ENCODE measurements at places on chromosomes 12 and 14.

DNA sequence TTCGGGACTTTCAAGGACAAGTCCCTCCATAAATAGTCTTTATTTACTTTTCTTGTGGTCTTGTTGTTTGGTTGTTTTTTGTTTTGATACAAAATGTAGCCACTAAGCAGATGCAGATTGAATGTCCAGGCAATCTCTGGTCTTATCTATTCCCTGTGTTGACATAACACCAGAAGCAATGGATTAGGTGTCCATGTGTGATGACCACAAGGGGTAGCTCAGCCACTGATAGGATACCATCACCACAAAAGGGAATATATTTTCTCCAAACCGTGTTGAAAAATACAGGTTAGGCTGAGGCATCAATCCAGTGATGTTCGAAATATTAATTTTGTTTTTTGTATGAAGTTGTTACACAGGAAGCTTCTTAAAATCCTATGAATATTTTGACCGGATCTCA is 196.3 kb downstream of the EPS8 start:
- DNase-seq = no peak

- DNase-seq = no peak
Measured at GRCh38 chr14:90871605-90872233, 55.5 kb upstream of the TTC7B start.

- peak; percentile 55 for DNase-seq
Measured at GRCh38 chr14:74955229-74956026, at the start of gene PGF. TSS of gene PGF (minus strand) at chr14:74955597. CDS start at chr14:74955242, 355 bp downstream.

- no peak for DNase-seq
Measured at GRCh38 chr12:113290506-113290905, 44.4 kb downstream of the SLC8B1 start.

DNA sequence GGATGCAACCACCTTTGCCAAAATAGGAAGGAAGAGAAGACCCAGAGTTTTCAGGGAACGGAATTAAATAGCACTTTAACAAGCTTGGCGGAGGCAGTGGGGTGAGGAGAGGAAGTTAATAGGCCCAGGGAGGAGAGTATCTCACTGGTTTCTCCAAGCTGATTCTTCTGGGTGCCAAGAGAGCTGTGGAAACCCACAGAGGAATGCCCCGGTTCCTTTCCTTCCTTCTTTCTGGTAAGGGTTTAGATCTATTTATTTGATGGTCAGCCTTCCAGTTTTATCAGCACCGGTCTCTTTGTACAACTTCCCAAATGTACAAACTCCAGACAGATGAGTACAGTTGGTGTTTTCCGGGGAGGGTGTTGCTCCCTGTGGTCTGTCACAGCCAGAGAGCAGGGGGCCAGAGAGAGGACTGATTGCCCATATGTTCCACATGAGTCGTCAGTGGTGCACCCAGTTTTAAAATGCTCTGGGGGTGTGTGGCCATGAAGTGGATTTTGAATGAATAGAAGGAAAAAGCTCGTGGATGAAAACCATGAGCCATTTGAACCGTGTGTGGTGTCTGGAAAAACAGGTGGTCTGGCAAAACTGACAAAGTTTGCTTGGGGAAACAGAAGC is 26.6 kb downstream of the PRKCH start:
- DNase-seq = no peak

- peak; percentile 77 for DNase-seq
Measured at GRCh38 chr12:122067966-122068365, 10.6 kb upstream of the MLXIP start.

GRCh38 chr12:124660851-124661250 is 93.4 kb upstream of the NCOR2 start:
- DNase-seq = no peak

GRCh38 chr12:68332728-68333630 is 817 bp upstream of the MDM1 start:
- DNase-seq = no peak

- DNase-seq = no peak
Measured at GRCh38 chr14:35277179-35277578, 15.0 kb upstream of the PSMA6 start.

GRCh38 chr12:54300732-54301427 is at the start of gene NFE2:
TSS of gene NFE2 (minus strand) at chr12:54301015. CDS start at chr12:54295248, 5,767 bp downstream.
- DNase-seq = no peak

DNA sequence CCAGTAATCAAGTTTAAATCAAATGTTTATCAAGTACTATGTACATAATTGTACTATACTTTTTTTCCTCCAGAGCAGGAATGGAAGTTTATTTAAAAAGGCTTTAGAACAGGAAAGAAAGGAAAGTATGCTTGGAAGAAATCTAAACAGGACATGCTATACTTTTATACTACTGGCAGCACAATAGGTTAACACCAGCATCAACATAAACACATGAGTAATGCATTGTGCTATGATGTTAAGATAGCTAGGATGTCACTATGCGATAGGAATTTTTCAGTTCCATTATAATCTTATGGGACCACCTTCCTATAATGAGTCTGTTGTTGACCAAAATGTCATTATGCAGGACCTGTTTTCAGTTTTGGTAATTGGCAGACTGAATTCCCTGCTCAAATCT is 41.5 kb upstream of the ANKS1B start:
- no peak for DNase-seq

GRCh38 chr12:115920395-115921183 is 356.9 kb downstream of the MED13L start:
- no peak for DNase-seq

DNA sequence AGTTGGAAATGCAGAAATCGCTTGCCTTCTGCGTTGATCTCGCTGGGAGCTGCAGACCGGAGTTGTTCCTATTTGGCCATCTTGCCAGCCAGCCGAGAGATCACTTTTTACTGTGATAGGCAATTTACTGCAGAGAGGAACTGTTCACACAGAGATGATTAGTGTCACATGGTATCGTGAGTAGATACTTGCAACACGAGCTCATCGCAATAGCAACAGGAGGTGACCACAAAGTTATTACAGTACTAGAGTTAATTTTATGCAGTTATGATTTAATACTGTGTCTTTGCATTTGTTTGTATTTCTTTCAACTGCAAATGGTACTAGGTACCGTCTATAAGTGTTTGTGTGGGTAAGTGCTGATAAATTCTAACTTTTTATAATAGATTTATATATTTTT is 27.8 kb downstream of the NOPCHAP1 start:
- DNase-seq = no peak

GRCh38 chr12:19203539-19204506 is 74.3 kb downstream of the PLEKHA5 start:
- no peak for DNase-seq

GRCh38 chr12:70260646-70261045 is 17.4 kb downstream of the CNOT2 start:
- DNase-seq = no peak

DNA sequence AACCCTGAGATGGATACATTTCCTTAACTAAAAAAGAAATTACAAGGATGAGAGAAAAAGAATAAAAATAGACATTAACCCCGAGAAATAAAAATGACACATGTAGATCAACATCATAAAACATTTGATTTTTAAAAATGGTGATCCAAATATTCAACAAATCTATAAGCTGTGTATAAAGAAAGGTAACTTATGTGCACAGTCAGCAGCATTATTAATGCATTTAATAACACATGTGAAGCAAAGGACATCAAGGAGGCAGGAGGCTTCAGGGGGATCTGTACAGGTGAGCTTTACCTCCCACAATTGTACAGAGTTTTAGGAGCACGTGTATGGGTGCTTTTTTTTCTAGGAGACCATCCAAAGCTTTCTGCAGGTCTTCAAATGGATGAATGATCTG is 76.1 kb downstream of the MED13L start:
- DNase-seq = no peak

GRCh38 chr12:2688381-2688931 is 106.3 kb upstream of the FKBP4 start:
- DNase-seq = no peak

DNA sequence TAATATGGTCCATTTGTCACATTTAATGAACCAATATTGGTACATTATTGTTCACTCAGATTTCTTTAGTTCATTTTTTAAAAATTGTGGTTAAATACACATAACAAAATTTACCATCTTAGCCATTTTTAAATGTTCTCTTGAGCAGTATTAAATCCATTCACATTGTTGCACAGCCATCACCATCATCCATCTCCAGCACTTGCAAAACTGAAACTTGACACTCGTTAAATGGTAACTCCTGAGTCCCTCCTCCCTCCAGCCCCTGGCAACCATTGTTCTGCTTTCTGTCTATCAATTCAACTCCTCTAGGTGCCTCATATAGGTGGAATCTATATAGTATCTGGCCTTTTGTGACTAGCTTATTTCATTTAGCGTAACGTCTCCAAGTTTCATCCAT is 86.4 kb downstream of the ACACB start:
- no peak for DNase-seq

DNA sequence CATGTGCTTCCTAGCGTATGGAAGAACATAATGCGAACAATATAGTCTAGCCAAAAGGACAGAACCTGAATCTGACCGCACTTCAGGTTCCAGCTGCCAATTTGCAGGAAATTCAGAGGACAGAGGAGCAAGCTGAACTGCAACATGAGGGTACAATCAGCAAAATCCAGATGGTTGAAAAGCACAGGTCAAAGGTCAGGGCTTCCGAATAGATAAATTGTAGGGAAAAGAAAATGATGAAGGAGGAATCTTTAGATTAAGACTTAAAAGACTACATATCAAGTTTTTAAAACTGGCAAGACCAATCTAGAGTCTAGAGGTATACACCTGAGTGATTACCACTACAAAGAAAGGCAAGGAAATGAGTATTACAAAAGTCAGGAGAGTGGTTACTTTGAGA is 42.1 kb upstream of the SELPLG start:
- DNase-seq = no peak

- no peak for DNase-seq
Measured at GRCh38 chr12:52248541-52249461, 15.8 kb downstream of the KRT7 start.

- no peak for DNase-seq
Measured at GRCh38 chr14:66603945-66604344, 96.0 kb downstream of the GPHN start.

DNA sequence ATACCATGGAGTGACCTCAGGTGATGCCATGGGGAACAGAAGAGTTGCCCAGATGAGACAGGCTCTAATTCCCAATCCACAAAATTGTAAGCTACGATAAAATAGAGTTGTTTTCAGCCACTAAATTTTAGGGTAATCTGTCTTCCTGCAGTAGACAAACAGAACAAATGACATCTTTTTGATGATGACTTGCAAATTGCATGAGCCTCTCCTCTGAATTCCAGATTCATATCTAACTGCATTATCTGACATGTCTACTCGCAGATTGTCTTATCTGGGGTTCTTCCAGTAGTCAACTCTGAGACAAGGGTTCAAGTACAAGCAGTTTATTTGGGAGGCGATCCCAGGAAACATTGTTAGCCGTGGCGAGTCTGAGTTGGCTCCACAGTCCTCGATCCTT is 14.4 kb upstream of the ERC1 start:
- no peak for DNase-seq

DNA sequence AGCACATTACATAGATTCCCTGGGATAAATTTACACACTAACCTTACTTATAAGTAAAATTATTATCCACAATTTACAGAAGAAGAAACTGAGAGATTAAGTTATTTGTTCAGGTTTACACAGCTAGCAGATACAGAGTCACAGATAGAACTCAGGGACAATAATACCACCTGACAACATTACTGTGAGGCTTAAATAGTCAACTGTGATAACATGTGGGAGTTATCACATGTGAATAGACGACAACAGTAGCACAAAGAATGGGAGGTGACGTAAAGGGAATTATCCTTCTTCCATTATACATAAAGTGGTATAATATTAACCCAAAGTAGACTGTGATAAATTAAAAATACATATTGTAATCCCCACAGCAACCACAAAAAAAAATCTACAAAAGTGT is 6.2 kb upstream of the SPIC start:
- DNase-seq = no peak

DNA sequence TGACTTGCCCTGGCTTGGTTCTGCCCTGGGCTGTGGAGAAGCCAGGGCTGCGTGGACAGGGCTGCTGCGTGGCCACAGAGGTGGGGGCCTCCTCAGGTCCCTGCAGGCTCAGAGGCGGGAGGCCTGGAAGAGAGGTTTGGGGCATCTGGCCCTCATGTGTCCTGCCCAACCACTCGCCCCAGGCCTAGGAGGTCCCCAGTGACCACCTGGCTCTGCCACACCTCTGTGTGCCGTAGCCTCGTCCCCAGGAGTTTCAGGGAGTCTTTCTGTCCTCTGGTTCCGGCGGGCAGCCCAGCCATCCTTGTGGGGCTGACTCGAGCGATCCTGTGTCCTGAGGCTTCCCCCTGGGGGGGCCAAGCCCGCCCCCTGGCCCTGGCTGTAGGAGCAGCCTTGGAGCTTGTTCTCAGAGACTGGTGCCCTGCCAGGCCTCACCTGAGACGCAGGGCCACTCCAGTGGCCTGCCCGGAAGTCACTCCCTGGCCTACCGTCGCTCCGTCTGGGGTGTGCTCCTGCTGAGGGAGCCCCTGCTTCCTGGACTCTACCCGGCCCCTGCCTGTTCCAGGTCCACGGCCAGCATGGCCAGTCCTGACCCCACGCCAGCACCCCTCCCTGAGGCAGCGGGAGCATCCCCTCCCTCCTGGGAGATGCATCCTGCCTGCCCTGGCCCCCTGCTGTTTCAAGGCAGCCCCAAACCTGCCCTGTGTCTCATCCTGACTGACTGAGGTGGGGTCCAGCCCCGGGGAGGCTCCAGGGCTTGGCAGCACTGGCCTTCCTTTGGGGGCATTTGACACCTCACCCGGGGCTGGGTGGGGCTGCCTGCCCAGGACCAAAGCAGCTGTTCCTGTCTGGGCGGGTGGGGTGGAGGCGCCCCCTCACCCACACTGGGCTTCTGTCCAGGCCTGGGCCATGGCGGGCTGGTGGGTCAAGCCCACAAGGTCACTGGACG is 13.9 kb downstream of the ASPG start:
- DNase-seq = no peak

- DNase-seq = peak; percentile 46
Measured at GRCh38 chr14:91873471-91874415, 6.4 kb upstream of the TC2N start.

GRCh38 chr12:56487448-56488040 is 417 bp downstream of the GLS2 start:
- DNase-seq = peak; percentile 22

DNA sequence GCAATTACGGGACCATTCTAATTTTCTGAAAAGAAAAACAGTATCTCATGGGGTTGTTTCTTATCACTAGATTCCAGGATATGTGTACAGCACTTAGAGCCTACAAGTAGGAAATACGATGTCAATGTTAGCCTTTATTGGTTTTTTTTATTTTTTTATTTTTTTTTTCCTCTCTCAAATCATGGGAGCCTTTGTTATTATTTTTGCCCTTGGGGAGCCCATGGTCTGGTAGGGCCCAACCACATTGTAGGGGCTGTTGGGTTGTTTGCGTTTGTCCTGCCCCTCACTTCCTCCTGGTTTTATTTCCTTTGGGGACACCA is 5.9 kb downstream of the MORN3 start:
- no peak for DNase-seq

DNA sequence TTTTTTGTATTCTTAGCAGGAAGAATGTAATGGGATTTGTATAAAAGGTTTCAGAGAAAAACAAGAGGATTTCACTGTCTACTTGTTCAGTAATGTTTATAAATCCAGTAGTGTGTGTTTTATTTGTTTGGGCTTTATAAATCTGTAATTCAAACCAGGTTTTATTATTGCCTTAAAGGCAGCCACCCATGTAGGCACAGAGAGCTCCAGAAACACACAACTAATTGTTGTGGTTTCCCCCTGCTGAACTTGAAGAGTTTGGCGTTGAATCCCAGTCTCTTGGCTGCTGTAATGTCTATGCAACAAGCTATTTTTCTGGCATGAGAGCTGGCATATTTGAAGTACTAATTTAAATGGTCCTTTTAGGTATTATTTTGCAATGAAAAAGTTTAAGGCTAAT is 63.4 kb upstream of the SLCO1C1 start:
- no peak for DNase-seq
